ENCODE measurements at places on chromosomes 11 and 22.

GRCh38 chr11:57588046-57588710, 9.3 kb upstream of the SERPING1 start:
- H3K27ac ChIP-seq, result no peak overlapping the region
- H3K36me3 ChIP-seq, result no peaks in the 10 kb centered on the region
- no peak for DNase-seq
- H3K4me3 ChIP-seq, result no peak overlapping the region
- peaks cover 30% of the 10 kb centered on the region for H3K4me1 ChIP-seq
- H3K27me3 ChIP-seq, result peaks cover 4% of the 10 kb centered on the region

GRCh38 chr11:123073343-123074057, 11.6 kb upstream of the HSPA8 start:
- DNase-seq, result no peak
- peaks cover 4% of the 10 kb centered on the region for H3K36me3 ChIP-seq
- H3K27ac ChIP-seq, result no peak overlapping the region
- no peaks in the 10 kb centered on the region for H3K27me3 ChIP-seq

GRCh38 chr11:8230178-8230859, 33.4 kb downstream of the LMO1 start:
- H3K27ac ChIP-seq, result no peak overlapping the region
- H3K27me3 ChIP-seq, result no peaks in the 10 kb centered on the region
- DNase-seq, result no peak
- peaks cover 11% of the 10 kb centered on the region for H3K4me1 ChIP-seq
- no peak overlapping the region for H3K4me3 ChIP-seq

DNA sequence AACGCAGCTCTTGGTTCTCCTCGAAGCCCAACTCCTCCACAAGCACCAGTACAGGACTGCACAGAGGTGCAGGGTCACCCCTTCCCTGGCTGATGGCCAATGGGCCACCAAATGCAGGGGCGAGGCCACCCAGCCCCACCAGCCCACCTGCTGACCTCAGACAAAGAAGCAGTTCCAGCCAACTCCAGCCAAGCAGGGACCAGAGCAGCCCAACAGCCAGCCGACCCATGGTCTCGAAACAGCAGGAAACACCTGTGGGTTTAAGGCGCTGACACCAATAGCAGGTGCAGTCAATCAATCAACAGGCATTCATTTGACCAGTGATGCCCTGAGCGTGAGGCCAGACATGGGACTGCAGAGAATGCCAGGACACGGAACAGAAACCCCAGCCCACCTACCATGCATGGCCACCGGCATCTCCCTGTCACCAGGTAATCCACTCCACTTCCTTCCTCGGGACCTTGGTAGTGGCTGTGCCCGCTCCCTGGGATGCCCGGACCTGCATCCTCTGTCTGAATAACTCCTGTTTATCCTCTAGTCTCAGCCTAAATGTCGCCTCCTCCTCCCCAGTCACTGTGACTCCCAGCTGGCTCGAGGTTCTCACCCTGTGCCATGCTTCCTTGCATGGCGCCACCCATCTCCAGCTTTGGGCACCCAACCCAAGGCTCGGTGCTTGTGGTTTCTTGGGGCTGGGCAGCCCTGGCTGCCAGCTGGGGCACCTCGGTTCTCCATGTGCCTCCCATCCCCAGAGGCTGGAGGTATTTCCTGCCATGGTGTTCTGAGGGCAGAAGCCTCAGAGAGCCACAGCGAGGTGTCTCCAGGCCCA, 1475.4 kb downstream of the BRD1 start:
- DNase-seq, result no peak
- no peaks in the 10 kb centered on the region for H3K36me3 ChIP-seq
- no peak overlapping the region for H3K27ac ChIP-seq
- H3K27me3 ChIP-seq, result peaks cover 42% of the 10 kb centered on the region
- no peak overlapping the region for H3K4me3 ChIP-seq

DNA sequence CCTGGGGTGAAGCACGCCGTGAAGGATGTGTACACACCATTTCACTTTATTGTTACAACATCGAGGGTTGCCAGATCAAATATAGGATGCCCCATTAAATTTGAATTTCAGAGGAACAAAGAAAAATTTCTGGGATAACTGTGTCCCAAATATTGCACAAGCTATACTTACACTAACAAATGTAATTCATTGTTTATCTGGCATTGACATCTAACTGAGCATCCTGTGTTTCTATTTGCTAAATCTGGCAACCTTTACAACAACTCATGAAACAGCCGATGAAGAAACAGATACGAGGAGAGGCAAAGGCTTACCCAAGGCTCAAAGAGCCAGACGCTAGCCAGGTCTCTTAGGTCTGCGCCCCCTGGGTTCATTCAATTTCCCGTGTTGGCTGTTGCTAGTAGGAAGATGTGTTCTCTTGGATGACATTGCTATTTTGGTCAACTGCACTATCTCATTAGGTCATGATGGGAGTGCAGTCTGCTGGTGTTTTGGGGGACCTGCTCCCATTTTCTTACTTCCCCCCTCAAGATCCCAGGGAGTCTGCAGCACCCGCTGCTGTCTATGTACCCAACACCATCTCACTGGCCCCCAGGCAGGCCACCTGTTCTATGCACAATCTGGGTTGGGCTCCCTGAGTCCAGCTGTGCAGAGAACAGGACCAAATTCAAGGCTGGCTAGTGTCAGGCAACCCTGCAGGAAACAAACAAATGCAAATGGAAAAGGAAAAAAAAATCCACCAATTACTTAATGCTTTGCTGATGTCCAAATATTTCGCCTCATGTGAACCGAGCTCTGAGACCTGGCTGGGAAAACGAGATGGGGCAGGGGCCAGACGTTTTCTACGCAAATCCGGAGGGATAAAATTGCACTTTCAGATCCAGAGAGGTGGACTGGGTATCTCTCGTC, 560.9 kb downstream of the MIAT start:
- no peaks in the 10 kb centered on the region for H3K4me1 ChIP-seq
- no peak overlapping the region for H3K4me3 ChIP-seq
- no peaks in the 10 kb centered on the region for H3K36me3 ChIP-seq
- no peak for DNase-seq
- no peak overlapping the region for H3K27ac ChIP-seq

DNA sequence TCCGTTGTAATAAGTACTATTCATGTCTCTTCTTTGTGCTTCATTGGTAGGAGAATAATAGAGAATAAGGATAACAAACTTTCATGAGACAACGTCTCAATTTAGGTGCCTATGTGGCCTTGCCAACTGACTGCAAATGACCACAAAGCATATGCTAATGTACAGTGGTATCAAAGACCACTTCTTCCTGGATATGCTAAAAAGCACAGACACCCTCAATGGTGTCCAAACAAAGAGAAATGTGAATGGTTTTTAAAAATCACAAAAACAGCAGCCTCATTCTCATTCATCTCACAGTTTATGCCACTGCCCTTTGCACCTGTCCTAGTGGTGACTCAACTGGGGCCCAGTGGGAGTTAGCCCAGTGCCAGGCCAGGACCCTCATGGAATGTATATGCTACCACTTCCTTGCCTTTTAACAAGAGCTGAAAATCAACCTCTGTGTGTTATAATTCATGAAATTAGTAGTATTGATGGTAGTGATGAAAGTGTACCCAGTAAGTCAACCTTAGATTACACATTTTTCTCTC, 65.2 kb upstream of the MTMR2 start:
- no peak overlapping the region for H3K4me3 ChIP-seq
- no peak overlapping the region for H3K27ac ChIP-seq
- H3K36me3 ChIP-seq, result peaks cover 44% of the 10 kb centered on the region

- no peak for DNase-seq
- H3K36me3 ChIP-seq, result no peaks in the 10 kb centered on the region
- H3K27ac ChIP-seq, result no peak overlapping the region
- H3K4me1 ChIP-seq, result peaks cover 5% of the 10 kb centered on the region
Measured at GRCh38 chr11:117420143-117420485, 92.5 kb downstream of the CEP164 start.

GRCh38 chr11:112514011-112514740, 253.5 kb upstream of the PLET1 start:
- H3K4me1 ChIP-seq, result no peaks in the 10 kb centered on the region
- no peak overlapping the region for H3K4me3 ChIP-seq

DNA sequence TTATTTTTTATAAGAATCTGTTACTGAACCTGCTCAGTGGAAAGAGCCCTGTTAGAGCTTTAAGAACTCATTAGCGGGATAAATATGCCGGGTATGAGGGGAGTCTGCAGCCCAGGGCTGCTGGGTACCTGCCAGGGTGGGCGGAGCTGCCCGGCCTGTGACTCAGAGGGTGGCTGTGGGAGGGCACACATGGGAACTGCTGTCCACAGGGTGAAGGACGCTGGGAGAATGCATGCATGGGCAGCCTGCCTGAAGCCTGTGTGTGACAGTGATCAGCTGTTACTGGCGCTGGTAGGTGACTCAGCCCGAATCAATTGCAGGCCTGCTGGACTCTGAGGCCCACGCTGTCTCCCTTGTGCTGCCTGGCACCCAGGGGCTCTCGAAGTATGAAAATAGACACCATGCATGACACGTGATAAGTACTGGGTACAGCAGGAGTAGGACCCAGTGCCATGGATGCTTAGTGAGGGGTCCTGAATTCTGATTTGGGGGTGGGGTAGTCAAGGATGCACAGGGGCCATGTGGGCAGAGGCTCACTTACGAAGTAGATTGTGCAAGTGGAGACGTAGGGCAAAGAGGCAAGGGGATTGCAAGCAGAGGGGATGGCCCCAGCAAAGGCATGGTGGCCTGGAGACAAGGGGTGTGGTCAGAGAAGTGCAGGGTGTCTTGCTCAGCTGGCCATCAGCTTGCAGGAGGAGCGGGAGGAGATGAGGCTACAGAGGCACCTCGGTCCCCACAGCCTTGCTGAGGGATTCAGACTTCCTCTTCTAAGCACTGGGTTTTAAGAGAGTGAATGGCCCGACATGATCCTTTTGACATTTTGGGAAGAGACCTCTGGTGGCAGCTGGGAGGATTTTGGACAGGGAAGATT, 36.5 kb downstream of the GRIK4 start:
- peaks cover 14% of the 10 kb centered on the region for H3K27me3 ChIP-seq
- no peak overlapping the region for H3K4me3 ChIP-seq
- no peaks in the 10 kb centered on the region for H3K36me3 ChIP-seq
- H3K27ac ChIP-seq, result no peak overlapping the region
- H3K4me1 ChIP-seq, result peaks cover 24% of the 10 kb centered on the region
- DNase-seq, result no peak

GRCh38 chr11:91173701-91174100, 950.9 kb upstream of the CHORDC1 start:
- no peaks in the 10 kb centered on the region for H3K36me3 ChIP-seq
- no peak overlapping the region for H3K4me3 ChIP-seq
- H3K27me3 ChIP-seq, result no peaks in the 10 kb centered on the region

- no peaks in the 10 kb centered on the region for H3K36me3 ChIP-seq
- H3K27me3 ChIP-seq, result no peaks in the 10 kb centered on the region
- H3K4me1 ChIP-seq, result peaks cover 10% of the 10 kb centered on the region
- no peak for DNase-seq
- H3K4me3 ChIP-seq, result no peak overlapping the region
Measured at GRCh38 chr11:14638561-14638960, 5.0 kb upstream of the PDE3B start.

- peak overlapping the region; percentile 32 for H3K27ac ChIP-seq
- H3K4me3 ChIP-seq, result peak overlapping the region; percentile 77
- peaks cover 12% of the 10 kb centered on the region for H3K36me3 ChIP-seq
- H3K4me1 ChIP-seq, result peaks cover 60% of the 10 kb centered on the region
Measured at GRCh38 chr11:31808721-31809540, 2.2 kb downstream of the PAX6 start.

- no peak overlapping the region for H3K4me3 ChIP-seq
- H3K4me1 ChIP-seq, result peaks cover 4% of the 10 kb centered on the region
- peaks cover 37% of the 10 kb centered on the region for H3K27me3 ChIP-seq
- no peak for DNase-seq
Measured at GRCh38 chr22:35638001-35638400, 10.2 kb upstream of the APOL6 start.

DNA sequence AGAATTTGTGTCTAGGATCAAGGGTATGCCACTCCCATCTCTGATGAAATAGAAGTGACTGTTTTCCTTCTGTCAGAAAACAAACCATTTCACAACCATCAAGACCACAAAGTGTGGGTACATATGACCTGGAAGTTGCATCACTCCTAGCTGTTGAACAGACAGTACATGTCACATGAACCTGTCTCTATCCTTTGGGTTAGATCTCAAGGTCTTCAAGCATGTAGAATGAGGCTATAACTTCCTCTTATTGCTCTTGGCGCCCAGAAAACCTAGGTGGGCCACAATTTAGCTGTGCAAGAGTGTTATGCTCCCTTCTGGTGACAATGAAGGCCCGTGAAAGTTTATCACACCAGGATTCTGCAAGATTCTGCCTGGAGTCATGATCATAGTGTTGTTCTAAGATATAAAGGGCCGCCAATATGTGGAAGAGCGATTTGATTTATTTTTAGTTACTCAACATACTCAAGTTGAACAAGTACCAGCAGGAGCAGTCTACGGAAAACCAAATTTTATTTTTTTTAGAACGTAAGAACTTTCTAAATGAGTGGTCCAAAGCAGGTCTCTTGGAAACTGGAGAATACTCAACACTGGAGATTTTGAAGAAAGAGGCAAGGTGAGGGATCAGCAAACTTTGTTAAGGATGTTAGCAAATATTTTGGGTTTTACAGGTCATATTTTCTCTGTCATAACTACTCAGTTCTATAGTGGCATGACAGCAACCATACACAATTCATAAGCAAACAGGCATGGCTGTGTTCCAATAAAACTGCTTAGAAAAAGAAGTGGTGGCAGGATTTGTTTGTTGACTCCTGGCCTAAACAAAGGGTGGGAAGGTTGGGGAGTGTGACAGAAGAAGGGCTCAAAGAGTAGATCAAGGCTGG, 101.8 kb downstream of the USP35 start:
- H3K36me3 ChIP-seq, result peaks cover 11% of the 10 kb centered on the region
- no peak for DNase-seq
- no peak overlapping the region for H3K27ac ChIP-seq
- H3K27me3 ChIP-seq, result no peaks in the 10 kb centered on the region
- H3K4me3 ChIP-seq, result no peak overlapping the region

DNA sequence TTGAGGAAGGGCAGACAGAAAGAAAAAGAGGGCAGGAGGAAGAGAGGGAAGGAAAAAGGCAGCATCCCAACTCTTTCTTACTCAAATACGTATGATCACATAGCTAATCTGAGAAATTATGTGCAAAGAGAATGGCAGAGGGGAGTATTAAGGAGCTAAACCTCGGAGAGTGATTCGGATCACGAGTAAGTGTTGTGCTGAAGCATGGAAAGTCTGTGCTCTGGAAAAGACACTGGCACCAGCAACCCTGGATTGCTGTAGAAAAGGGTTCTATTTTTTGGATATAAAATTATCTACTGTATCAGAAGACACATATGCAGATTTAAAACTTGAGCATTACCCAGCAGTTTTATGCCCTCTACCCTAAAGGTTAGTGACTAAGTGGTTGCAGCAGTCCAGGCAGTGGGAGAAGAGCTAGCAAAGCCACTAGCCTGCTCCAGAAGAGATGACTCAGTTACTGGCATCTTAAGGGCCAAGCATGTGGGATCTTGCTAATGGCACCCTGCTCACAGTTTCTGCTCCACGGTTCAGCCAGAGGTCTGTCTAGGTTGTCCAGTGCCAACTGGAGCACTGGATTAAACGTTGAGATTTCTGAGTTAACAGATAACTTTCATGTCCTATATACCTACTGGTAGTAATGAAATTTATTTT, 151.7 kb downstream of the SWAP70 start:
- peaks cover 13% of the 10 kb centered on the region for H3K36me3 ChIP-seq
- no peak overlapping the region for H3K4me3 ChIP-seq
- H3K27me3 ChIP-seq, result no peaks in the 10 kb centered on the region
- H3K4me1 ChIP-seq, result no peaks in the 10 kb centered on the region
- no peak for DNase-seq
